ENCODE measurements at places on chromosomes 7 and 10.

GRCh38 chr10:117455346-117455745 lies 80.1 kb upstream of the PDZD8 start:
- no peak for DNase-seq

GRCh38 chr10:22607261-22607660 lies 107.1 kb downstream of the PIP4K2A start:
- DNase-seq, result no peak

- DNase-seq, result no peak
Observed at GRCh38 chr10:61708846-61709245, 46.1 kb downstream of the CABCOCO1 start.

DNA sequence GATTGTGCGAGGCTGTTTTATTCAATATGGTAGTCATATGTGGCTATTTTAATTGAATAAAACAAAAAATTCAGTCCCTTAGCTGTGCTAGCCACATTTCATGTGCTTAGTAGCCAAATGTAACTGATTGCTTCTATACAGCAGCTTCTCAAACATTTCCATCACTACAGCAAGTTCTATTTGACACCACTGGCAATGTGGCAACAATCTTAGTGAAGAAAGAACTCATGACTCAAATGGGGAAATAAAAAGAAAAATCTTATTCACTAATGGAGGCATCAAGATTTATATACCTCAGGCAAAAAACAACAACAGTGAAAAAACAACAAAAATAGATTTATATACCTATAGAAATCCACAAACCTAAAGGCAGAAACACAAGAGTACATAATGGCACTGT lies 17.9 kb downstream of the SEM1 start:
- DNase-seq, result no peak

DNA sequence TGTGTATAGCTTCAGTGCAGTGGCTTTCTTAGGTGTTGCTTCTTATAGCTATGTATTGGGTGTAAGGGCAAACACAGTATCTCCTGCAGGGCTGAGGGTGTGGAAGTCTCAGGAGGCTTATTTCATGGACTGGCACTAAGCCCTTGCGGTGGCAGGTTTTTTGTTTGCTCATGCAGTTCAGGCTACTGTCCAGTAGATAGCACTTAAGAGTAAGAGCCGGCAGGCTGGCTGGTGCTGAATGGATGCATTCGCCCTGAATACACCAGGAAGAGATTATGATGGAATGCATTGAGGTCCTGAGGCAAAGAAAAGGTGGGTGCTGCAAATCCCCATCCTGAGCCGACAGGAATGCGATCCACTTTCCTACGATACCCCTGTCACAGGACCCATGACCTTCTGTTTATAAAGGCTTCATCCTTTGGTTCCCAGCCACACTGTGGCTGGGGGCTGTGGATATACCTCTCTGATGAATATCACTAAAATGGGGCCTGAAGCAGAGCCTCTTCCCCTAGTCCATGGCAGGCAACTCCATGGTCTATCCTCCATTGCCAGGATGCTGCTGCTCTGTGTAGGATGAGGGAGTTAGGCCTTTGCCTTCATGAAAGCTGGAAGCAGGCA lies 44.9 kb downstream of the ANXA8 start:
- DNase-seq, result no peak

DNA sequence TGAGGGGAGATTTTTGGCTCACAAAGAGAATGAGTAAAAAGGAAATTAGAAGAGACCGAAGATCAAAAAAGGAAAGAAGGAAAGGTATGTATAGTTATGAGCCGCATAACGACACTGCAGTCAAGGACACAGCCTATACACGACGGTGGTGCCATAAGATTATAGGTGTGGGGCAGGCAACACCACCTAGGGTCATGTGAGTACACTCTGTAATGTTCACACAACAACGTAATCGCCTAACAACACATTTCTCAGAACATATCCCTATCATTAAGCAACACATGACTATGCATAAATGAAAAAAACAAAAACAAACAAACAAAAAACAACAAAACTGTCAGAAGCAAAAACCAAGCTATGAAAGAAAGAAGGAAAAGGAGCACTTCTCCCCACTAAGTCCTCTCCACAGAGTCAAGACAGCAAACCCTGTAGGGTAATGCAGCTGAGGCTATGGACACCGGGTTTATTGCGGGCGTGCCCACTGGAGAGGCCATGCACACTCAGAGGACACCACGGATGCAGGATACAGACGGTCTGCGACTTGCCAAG lies 45.1 kb downstream of the PIP4K2A start:
- DNase-seq, result peak; percentile 76

GRCh38 chr7:77759294-77759889 lies 38.8 kb downstream of the TMEM60 start:
- peak; percentile 85 for DNase-seq

GRCh38 chr10:82084904-82085303 lies 209.9 kb downstream of the NRG3 start:
- no peak for DNase-seq

GRCh38 chr7:75658802-75659201 lies 79.9 kb downstream of the HIP1 start:
- DNase-seq, result no peak

- no peak for DNase-seq
Observed at GRCh38 chr10:49615213-49615612, 1.4 kb downstream of the CHAT start.

GRCh38 chr7:47826754-47827153 lies 121.5 kb downstream of the PKD1L1 start:
- DNase-seq, result no peak

GRCh38 chr7:157565981-157566630 lies 229.3 kb downstream of the DNAJB6 start:
- no peak for DNase-seq

DNA sequence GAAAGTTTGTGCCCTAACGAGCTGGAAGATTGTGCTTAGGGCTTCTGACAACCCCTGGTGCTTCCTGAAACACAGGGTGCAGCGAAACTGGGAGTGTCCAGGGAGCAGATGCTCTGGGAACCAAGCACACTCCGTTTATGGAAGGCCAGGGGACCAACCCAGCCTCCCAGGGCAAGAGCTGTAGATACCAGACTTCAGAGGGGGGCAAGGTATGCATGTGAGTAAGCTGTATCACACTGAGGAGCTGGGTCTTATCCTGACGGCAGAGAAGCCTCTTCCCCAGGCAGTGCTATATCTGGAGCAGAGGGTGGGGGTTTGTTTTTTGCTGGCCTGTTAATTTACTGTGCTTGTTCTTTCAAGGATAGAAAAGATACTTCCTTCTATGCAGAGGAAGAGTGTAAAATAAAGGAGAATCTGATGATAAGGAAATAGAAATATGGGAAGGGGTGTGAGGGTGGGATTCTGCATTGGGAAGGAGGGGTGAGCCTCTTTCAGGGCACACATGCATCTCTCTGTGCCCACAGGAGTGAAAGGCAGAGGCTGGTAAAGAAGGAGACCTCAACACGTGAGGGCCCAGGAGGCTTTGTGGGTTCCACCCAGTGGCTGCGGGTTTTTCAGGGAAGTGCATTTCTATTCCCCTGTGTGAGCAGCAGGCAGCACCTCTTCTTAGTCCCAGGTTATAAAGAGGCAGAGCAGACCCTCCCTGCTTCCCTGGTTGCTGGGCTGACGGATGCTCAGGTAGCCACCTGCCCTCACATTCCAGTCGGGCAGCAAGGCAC lies 314.1 kb downstream of the TCERG1L start:
- DNase-seq, result no peak

GRCh38 chr10:90975096-90975495 lies 54.2 kb upstream of the ANKRD1 start:
- DNase-seq, result no peak

DNA sequence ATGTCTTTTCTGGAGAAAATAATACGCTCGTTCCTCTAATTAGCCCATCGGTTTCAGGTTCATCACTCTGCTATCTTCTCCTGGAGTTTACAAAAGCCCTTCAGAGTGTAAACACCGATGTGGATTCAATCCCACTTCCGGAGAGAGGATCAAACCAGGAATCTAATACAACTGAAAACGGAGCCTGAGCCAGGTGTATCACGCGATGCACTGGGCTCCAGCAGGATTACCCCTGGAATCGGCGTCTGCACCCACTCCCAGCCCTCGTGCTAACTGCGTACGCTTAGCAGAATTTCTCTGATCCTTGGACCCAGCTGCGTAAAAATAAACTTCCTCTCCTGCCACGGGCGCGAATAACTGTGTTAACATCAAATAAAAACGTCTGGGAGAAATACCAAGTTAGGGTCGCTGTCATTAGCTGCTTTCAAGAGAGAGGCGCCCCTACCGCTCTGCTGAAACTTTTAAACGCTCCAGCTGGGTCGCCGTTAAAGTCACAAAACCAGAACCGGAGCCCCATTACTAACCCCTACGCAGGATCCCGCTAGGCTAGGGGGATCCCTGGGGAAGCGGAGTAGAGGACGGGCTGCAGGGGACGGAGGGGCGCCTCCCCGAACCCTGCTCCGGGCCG lies 502 bp downstream of the ZNF3 start:
- DNase-seq, result no peak

DNA sequence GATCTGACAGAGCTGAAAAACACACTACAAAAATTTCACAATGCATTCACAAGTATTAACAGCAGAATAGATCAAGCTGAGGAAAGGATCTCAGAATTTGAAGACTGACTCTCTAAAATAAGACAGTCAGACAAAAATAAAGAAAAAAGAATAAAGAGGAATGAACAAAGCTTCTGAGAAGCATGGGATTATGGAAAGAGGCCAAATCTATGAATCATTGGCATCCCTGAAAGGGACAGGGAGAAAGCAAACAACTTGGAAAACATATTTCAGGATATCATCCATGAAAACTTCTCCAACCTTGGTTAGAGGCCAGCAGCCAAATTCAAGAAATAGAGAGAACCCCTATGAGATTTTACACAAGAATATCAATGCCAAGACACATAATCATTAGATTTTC lies 804.8 kb upstream of the IGFBP3 start:
- DNase-seq, result no peak

GRCh38 chr7:142670511-142670910 lies 78.8 kb upstream of the PRSS1 start:
- DNase-seq, result no peak

DNA sequence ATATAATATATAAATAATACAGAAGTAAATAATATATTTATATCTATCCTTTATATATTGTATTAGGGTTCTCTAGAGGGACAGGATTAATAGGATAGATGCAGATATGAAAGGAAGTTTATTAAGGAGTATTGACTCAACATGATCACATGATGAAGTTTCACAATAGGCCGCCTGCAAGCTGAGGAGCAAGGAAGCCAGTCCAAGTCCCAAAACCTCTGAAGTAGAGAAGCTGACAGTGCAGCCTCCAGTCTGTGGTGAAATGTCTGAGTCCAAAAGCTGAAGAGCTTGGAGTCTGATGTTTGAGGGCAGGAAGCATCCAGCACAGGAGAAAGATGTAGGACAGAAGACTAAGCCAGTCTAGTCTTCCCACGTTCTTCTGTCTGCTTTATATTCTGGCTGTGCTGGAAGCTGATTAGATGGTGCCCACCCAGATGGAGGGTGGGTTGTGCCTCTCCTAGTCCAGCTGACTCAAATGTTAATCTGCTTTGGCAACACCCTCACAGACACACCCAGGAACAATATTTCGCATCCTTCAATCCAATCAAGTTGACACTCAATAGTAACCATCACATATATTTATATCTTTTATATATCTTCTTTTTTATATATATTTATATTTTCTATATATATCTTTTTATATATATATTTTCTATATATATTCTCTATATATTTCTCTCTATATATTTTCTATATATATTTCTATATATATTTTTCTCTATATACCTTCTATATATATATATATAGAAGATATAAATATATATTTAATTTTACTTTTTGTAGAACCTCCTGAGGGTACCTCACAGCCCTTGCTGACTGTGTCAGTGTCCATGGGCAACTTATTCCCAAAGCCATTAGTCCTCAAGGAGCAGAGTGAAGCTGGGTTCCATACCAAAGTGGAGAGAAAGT lies 24.6 kb upstream of the AKR1B10 start:
- peak; percentile 15 for DNase-seq

DNA sequence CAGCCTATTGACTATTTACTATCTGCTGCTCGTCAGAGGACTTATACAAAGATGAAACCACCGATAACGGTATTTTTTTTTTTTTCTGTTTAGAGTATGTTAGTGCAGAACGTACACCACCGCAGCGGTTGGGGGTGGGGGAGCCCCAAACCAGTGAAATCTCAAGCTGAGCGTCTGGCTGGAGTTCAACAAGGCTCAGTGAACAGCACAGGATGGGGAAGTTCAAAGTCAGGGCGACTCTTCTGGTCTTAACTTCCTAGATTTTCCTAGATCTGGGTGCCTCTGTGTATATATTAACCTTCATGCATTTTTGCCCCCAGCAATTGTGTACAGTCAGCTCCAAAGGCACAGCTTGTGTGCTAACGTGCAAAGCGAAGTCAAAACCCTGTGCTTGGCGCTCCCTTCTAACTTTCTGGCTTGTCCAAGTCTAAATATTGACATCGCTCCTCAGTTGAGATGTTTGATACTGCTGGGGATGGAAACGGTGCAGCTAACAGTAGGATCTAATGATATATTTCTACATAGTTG lies 1.1 kb downstream of the RHOBTB1 start:
- no peak for DNase-seq

GRCh38 chr7:127715901-127716300 lies 63.9 kb downstream of the SND1 start:
- no peak for DNase-seq

DNA sequence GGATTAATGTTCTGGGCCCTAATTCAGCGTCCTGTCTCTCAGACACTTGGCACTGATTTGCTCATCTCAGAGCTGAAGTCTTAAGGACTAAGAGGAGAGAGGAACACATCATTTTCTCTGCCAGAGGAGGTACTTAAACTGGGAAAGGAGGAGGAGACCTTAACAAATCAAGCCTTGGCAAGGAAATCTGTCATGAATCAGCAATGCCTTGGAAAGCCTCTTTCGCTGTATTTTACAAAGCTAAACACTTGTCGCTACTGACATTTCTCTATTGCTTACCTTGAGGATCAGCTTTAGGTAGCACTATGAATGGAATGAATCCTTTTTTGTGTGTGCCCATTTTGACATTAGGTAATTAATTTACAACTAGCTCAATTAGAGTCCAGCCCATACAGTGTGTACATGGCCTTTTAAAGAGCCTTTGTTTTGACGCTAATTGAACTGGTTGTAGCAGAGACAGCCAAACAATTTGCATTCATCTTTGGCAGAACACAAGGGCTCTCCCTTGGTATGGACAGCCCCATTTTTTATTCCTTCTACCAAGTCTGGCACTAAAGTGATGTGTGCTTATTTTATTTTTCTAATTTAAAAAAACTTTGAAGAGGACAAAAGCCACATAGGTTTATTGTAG lies 37.4 kb downstream of the AUTS2 start:
- DNase-seq, result no peak

DNA sequence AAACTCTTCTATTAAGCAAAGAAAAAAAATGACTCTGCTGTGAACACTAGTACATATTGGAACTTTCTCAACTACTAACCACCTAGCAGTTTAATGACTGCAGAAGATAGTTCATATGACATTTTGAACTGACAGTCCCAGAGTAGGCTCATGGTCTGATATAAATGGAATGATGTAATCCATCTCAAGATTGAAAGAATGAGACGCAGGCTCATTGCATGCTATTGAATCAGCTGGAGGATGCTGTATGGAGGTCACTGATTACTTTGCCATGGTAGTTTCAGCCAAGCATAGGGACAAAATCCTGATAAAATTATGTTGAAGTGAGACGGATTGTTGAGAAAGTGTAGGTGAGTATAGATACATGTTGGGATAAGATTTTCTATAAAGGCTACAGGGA lies 217.6 kb upstream of the SEMA3E start:
- DNase-seq, result no peak

Measured in hematopoietic multipotent progenitor cell treated with erythropoietin and hydrocortisone succinate and interleukin-3 and kit ligand, for 15 days (in vitro differentiated cells).